ENCODE measurements at places on chromosomes 3 and 15. TPM values are rescaled to one million over a fixed set of nuclear protein-coding genes. Genes with fewer than 3 reads are reported as not detected.

HIGD2B gene
- not detected for total RNA-seq

MGLL gene
- 73.9 TPM for total RNA-seq

CAPN3 gene
- total RNA-seq = 6.7 TPM

BTLA gene
- total RNA-seq = 1.5 TPM

CD86 gene
- 7.5 TPM for total RNA-seq

MAP3K13 gene
- 20.5 TPM for total RNA-seq

DNA sequence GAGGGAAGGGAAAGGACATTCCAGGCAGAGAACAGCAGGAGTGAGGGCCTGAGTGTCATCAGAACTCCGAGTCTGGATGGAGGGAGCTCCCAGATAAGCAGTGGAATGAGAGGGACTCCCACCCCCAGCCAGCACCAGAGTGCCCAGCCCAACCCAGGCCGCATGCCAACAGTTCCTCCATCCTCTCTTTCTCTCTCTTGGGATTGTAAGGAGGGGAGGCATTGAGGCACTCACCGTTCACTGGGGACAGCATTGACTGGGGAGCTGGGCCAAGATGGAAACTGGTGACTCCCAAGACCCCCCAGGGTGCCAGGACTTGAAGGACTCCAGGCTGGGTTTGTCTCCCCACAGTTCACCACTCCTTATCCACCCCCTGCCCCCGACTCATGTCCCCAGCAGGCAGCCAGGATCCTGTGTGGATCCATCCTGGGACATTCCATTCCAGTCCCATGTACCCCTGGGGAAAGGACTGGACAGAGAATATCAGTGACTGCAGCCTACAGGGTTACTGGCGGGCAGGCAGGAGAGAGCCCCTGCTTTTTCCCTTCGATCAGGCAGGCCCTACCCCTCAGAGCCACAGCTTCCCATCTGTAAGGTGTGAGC lies 15.7 kb downstream of the PTH1R start:
- H3K27me3 ChIP-seq = no peaks in the 10 kb centered on the region
- H3K27ac ChIP-seq = peak overlapping the region; percentile 65
- no peaks in the 10 kb centered on the region for H3K36me3 ChIP-seq
- no peak for DNase-seq
- peaks cover 34% of the 10 kb centered on the region for H3K4me1 ChIP-seq
- no peak overlapping the region for H3K4me3 ChIP-seq

DNA sequence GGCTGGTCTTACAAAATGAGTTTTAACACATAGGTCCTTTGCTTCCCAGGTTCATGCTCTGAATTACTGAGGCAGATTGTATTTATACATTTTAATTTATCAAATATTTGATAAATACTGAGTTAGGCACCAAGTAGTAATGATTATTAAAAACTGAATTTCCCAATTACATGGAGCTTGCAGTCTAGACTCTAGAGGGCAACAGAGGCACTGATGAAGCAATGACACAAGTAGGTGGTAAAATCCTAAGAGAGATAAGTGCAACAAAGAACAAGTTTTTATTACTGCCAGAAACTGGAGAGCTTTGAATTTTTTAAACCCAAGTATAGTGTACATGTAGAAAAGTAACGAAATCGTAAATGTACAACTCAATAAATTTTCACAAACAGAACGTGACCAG lies 406.2 kb upstream of the RARB start:
- DNase-seq = no peak
- H3K4me3 ChIP-seq = no peak overlapping the region
- H3K27me3 ChIP-seq = no peaks in the 10 kb centered on the region
- H3K36me3 ChIP-seq = no peaks in the 10 kb centered on the region
- no peaks in the 10 kb centered on the region for H3K4me1 ChIP-seq

DNA sequence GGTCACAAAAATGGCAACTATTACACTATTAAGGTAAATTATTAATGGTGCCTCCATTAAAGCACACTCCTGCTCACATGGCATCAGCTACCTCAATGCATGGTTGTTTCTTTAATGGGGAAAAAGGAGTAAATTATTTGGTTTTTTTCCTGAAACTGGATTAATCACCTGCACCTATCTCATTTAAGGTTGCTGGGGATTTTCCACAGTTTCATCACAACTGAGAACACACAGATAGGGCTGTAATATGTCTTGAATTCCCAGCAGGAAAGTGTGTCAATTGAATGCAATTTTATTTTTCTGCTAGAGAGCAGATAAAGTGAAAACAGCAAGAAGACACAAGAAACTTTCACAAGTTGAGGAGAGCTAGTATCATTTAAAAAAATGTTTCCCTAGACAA lies 36.4 kb downstream of the RFTN1 start:
- no peak overlapping the region for H3K4me3 ChIP-seq
- H3K27ac ChIP-seq = peak overlapping the region; percentile 51
- H3K27me3 ChIP-seq = no peaks in the 10 kb centered on the region
- DNase-seq = no peak

DNA sequence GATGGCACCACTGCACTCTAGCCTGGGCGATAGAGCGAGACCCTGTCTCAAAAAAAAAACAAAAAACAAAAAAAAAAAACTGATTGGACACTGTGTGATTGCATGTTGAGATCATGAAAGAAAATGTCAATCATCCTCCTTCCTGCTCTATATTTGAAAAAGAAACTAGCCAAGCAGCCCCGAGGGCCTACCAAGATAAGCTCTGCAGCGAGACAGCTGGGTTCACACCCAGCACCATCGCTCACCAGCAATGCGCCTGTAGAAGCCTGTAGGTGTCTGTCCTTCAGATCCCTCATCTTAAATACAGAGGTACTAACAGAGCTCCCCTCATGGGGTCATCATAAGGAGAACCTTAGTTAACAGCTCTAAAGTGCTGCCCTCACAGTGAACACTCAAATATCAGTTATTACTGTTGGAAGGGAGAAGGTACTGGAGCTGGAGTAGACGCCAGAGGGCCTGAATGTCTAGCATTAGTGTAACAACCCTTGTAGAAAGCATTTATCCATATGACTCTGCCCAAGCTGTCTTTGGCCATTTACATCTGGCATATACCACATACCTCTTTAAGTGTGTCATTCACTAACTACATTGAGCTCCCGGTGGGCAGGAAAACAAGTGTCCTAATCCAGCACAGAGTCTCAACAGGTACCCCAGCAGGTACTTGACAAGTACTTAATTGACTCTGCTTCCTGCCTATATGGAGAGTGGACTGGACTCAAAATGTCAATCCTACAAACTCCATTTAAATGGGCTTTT lies 22.9 kb downstream of the MYLK start:
- H3K4me1 ChIP-seq = no peaks in the 10 kb centered on the region
- no peak for DNase-seq
- no peaks in the 10 kb centered on the region for H3K27me3 ChIP-seq
- H3K4me3 ChIP-seq = no peak overlapping the region

DNA sequence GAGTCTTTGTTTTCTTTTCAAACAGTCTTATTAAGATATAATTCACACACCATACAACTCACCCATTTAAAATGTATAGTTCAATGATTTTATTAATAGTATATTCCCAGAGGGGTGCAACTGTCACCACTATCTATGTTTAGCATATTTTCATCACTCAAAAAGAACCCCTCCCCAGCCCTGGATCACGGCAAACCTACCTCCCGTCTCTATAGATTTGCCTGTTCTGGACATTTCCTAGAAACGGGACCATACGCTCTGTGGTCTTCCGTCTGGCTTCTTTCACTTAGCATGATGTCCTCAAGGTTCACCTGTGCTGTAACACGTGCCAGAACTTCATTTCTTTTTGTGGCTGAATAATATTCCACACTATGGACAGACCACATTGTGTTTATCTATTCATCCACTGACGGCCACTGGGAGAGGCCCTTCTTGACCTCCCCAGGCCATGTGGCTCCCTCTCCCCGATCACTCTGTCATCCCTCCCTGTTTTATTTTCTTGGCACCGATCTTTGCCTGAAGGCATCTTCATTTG lies 56.4 kb downstream of the IQSEC1 start:
- peaks cover 62% of the 10 kb centered on the region for H3K4me1 ChIP-seq
- H3K4me3 ChIP-seq = no peak overlapping the region
- no peaks in the 10 kb centered on the region for H3K36me3 ChIP-seq
- no peaks in the 10 kb centered on the region for H3K27me3 ChIP-seq
- DNase-seq = no peak

DNA sequence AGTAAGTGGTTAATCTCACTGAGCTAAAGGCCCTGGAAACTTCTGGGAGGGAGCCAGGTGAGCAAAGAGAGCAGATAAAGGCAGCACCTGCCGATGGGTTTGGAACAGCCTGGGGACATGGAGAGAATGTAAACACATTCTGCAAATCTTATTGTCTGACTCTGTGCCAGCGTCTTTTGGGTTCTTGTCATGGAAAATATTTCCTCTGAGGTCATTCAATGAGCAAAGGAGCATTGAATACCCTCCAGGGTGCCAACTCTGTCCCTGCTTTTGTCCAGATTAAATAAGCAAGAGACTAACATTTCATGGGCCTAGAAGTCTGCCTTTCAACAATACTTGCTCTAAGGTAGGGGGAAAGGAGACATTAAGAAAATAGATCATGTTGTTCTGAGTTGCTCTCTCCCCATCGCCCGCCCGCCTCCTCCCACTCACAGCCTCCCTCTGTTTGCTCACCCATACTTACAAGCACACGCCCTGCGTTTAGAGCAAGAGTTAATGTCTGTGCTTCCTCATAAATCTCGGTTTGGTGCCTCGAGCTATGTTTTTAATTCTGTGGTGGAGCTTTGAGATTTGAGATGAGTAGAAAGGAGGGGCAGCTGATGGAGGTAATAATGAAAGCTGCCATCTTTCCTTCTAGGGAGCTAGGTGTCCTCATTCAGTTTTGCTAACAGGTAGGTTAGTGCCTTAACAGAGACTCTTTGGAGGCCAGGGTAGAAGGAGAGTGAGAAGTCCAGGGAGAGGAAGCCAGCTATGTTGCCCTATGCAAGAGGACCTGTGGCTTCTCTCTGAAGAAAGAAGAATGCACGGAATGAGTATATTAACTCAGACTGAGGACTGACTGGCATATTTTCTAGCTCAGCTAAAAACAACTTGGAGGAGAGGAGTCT lies 132.9 kb downstream of the TPRG1 start:
- DNase-seq = no peak
- H3K4me3 ChIP-seq = no peak overlapping the region
- H3K4me1 ChIP-seq = peaks cover 8% of the 10 kb centered on the region
- H3K36me3 ChIP-seq = no peaks in the 10 kb centered on the region
- no peaks in the 10 kb centered on the region for H3K27me3 ChIP-seq
- H3K27ac ChIP-seq = no peak overlapping the region

- no peaks in the 10 kb centered on the region for H3K27me3 ChIP-seq
- H3K4me3 ChIP-seq = no peak overlapping the region
- peaks cover 6% of the 10 kb centered on the region for H3K4me1 ChIP-seq
- H3K27ac ChIP-seq = no peak overlapping the region
- no peaks in the 10 kb centered on the region for H3K36me3 ChIP-seq
Measured at GRCh38 chr3:169387751-169388696, 275.5 kb downstream of the MECOM start.

GRCh38 chr3:22115581-22115980 lies 364.6 kb upstream of the ZNF385D start:
- no peaks in the 10 kb centered on the region for H3K4me1 ChIP-seq
- no peaks in the 10 kb centered on the region for H3K36me3 ChIP-seq
- H3K4me3 ChIP-seq = no peak overlapping the region
- no peak overlapping the region for H3K27ac ChIP-seq
- H3K27me3 ChIP-seq = no peaks in the 10 kb centered on the region
- no peak for DNase-seq

All from esophagus muscularis mucosa (tissue), 4 donors.